Endothelial cell (in vitro differentiated cells): ENCODE measurements at places on chromosomes 1 and 21.
A peak's percentile ranks its signal among the peaks of the same experiment; 100 is the strongest.

- no peak for DNase-seq
These were observed 32.2 kb downstream of the POFUT2 start for GRCh38 chr21:45255381-45256020.

- DNase-seq: no peak
These were observed 18.5 kb upstream of the LYPLAL1 start for GRCh38 chr1:219155135-219155534.

DNA sequence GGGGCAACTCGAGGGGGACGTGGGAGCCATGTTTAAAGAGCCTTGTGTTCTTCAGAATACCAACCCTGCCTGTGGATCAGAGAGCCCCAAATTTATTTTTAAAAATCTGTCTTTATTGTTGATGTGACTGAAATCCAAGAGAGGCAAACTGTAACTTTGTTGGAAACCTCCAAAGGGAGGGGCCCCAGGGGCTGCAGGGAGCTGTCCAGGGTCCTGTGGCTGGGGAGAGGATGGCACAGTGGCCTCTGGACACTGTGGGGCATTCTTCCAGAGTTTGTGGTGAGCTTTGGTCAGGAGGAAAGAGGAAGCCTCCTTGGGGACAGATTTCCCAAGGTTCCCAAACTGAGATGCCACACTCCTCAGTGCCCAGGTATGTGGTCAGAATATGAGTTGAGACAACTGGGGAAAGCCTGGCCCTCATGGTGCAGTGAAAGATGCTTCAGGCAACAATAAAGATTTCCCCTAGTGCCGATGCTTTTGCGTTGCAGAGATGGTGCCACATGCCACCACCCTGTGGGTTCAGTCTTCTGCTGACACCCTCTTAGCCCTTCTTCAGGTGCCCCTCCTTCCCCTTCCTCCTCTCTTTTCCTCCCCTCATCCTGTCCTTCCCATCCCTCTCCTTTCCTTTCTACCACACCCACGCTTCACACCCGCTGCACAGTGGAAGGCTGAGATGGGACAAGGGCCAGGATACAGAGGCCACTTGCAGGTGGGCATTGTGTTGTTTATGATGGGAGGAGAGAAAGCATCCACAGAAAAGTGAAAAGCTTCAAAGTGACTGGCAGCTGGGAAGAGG lies 122.1 kb downstream of the UCK2 start:
- peak; percentile 68 for DNase-seq

DNA sequence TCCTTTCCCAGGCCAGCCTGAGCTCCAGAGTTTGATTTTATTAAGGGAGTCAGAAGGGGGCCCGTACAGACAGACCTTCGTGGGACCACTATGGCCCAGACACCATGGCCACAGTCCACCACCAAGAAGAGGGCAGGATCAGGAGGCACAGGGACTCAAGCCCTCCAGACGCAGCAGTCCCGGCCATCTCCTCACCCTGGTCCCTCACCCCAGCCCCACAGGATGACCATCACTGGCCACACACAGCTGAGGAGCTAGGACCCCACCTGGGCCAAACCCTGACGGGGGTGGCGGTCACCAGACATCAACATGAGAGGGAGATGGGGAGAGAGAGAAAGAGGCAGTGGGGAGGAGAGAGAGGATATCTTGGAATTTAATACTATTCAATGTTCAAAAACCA lies 29.2 kb upstream of the AGPAT3 start:
- DNase-seq: no peak

- DNase-seq: no peak
These were observed 334.4 kb upstream of the DEPDC1 start for GRCh38 chr1:68831281-68831680.

GRCh38 chr1:32900371-32900955 lies 726 bp downstream of the TMEM54 start:
- DNase-seq: no peak

GRCh38 chr1:60463146-60463545 lies 389.6 kb upstream of the C1orf87 start:
- DNase-seq: no peak

DNA sequence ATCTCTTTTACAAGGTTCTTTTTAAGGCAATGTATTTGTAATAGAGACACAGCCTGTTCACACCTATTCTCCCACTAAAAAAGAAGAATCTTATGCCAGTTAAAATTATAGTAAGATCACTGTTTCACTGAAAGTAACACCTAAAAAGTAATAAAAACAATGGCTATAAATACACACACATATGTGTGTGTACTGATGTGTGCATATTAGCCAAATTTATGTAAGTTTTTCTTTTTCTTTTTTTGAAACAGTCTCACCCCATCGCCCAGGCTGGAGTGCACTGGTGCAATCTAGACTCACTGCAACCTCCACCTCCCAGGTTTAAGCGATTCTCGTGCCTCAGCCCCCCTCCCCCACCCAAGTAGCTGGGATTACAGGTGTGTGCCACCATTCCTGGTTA lies 56.8 kb upstream of the SLC30A10 start:
- DNase-seq: no peak

DNA sequence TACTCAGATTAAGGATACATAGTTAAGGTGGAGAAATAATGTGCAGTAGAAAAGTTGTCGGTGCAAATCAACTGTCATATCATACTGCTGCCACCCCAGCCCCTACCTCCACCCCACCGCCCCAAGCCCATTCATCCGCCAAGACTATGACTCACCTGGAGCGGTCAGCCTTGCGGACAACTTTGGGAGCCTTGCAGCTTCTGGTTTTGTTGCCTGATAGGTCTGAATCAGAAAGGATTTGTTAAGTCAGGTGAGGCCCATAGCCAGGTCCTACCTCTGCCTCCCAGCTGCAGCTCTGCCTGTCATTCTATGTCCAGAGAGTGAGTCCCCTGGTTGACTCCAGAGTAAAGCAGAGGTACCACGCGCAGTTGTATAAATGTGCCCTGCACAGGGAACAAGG lies 12.6 kb downstream of the C1orf162 start:
- no peak for DNase-seq
